ENCODE measurements at places on chromosomes 6 and 20. TPM values are rescaled to one million over a fixed set of nuclear protein-coding genes. Genes with fewer than 3 reads are reported as not detected.

DNA sequence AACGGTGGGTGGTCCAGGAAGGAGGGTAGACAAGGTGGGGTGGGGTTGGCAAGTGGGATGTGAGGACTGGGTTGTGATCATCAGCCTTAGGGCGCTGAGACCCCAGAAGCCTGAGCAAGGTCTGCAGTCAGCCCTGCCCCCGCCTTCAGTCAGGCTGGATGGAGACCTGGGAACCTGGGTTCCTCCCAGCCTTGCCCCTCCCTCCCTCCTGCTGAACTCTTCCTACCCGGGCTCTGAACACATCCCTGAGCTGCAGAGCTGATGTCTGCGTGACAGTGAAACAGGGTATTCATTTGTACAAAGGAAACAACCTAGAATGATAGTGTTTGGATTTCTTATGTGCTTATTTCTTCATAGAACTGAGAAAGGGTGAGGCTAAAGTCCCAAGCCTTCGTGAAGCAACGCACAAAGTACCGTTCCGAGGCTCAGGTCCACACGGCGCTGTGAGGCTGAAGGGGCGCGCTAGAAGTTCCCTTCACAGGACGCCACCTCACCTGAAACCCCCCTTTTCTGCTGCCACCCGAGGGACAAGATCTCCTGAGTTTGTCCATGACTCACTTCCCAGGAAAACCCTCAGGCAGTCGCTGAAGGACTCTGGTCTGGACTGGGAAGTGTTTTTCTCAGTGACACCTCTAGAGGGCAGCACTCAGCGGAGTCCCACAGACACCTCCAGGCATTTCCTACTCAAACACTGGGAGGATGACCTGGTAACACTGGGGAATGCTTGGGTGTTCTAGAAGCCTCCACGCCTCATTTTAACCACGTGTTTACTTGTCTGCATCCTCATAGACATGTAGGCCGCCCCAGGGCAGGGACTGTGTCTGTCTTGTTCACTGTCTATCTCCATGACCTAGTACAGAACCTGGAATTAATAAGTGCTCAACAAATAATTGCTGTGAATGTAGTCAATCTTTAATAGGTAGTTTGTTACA is 1.2 kb downstream of the GSTA5 start:
- no peak for DNase-seq

GRCh38 chr6:147711476-147711875 is 203.0 kb downstream of the SAMD5 start:
- DNase-seq: no peak

DNA sequence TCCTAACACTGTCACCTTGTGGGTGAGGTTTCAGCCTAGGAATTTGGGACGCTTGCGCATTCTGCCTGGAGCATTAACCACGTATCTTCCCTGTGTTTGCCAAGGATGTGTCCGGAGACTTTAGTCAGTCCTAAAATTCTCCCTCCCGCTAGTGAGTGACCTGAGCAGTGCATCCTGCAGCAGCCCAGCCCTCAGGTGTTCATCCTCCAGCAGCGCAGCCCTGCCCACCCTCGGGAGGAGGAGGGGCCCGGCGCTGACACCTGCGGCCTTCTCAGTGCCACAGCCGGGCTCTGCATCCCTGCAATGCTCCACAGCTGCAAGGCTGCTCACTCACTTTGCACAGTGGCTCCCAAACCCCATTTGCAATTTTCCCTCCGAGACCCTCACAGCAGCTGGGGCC is 79.5 kb downstream of the ERMARD start:
- no peak for DNase-seq

DNA sequence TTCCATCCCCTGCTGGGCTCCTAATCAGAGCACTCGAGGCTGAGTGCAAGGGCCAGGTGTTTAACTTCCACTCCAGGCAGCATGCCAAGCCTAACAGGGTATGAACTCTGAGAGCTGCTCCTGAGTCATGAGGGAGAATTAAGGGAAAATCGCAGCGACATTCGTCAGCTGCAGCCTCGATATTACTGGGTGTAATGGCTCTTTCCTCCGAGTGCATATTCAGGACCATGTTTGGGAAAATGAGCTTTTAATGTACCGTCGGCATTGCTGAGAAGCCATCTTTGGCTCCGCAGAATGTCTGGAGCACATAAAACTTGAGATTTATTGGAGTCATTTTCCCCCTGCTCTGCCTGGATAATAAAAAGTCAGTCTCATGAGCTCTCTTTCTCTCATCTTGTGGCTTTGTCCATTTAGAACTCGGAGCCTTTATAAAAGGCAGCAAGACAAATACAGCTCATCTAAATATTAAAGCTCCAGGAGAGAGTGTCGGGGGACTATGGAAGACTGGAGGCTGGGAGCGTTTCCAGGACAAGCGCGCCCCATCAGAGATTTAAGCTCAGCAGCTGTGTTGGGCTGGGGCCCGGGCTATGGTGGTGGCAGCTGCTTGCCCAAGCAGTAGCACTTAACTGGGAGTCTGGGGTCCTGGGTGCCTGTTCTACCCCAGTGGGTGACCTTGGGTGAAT is 103.7 kb downstream of the TOX2 start:
- DNase-seq: no peak

DNA sequence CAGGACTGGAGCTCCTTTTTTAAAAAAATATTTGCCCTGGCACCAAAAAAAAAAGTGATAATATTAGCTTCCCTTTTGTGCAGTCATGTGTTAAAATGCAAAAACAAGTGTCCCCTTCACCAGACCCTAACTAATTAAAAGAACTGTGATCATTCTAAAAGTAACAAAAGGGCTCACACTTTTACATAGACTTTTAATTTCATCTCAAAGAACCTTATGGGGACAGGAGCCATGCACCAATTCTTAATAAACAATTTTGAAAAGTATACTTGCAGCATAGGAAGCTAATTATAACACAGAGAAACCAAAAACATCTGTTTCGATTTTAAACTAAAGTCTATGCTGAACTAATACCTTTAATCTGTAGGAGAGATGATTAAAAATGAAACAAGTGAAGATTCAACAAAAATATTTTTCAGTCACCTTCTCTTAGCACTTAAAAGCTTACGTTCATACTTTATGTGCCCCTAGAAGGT is 17.3 kb downstream of the STX7 start:
- no peak for DNase-seq

Gene KHDC1L
- total RNA-seq: 1.2 TPM

Gene PHACTR3
- 40.8 TPM for total RNA-seq

Gene COL9A1
- 3.3 TPM for total RNA-seq
